ENCODE measurements at places on chromosomes 5 and 9.

DNA sequence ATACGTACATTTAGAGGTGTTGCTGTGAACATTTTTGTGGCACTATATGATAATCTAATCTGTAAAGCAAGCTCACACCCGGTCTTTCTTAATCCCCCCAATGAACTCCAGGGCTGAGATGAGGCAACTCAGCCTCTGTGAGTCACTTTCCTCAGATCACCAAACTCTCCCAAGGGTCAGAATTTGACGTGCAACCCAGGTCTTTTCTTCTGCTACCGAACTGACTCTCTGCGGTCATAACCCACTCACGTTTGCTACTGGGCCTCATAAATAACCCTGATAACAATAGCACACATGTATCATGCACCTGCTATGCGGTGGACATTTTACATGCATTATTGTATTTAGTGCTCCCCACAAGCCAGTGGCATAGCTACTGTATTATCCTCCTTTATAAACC lies 153.1 kb downstream of the DROSHA start:
- DNase-seq, result no peak

DNA sequence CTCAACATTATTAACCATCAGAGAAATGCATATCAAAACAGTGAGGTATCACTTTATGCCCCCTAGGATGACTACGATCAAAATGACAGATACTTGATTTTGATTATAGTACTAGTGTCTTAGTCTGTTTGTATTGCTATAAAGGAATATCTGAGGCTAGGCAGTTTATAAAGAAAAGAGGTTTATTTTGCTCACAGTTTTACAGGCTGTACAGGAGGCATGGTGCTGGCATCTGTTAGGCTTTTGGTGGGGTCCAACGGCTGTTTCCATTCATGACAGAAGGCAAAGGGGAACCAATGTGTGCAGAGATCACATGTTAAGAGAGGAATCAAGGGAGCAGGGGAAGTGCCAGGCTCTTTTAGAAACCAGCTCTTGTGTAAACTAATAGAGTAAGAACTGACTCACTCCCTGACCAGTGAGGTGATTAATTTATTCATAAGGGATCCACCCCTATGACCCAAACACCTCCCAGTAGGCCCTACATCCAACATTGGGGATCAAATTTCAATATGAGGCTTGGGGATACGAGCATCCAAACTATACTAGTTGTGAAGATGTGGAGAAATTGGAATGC lies 16.0 kb upstream of the AFF4 start:
- DNase-seq, result no peak

DNA sequence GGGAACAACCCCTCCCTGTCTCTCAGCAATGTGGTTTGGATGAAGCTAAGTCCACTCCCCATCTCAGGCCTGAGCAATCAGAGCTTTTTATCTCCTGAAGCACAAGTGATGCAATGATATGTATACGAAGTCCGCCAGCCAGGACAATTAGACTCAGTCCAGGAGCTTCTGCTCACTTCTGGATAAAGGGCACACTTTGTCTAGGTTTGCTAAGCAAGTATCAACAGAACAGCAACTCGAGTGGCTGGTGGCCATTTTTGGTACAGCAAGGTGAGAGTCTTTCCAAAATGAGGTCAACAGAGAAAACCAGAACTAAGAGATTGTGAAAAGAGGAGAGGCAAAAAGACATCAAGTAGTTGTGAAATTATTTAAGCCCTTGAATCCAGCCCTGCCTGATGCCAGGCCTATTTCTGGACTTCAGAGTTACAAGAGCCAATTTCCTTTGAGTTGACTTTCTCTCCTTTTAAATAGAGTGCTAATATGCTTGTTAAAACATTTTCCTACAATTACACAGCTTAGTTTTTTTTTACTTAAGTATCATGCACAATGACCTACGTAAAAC lies 8.2 kb downstream of the NDUFA8 start:
- no peak for DNase-seq

GRCh38 chr9:29969856-29970647 lies 2396.8 kb upstream of the C9orf72 start:
- no peak for DNase-seq

DNA sequence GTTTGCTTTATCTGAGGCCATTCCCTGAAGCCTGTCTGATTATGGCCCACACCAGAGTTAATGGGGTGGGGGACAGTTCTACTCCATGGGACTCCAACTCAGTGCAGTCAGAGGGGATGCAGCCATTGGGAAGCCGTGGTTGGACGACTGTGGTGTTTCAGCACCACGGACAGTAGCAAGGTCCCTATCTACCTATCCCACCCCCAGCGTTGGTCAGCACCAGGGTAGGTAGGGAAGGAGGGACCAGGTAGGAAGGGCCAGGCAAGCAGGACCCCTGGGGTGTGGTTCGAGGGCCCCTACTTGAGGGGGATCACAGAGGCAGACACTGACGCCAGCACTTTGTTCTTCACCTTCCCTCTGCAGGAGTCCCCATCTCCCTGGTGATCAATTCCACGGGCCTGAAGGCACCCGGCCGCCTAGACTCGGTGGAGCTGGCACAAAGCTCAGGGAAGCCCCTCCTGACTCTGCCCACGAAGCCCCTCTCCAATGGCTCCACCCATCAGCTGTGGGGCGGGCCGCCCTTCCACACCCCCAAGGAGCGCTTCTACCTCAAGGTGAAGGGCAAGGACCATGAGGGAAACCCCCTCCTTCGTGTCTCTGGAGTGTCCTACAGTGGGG lies 33.2 kb downstream of the HMCN2 start:
- DNase-seq, result no peak

- DNase-seq, result no peak
These were observed 24.9 kb downstream of the SNX24 start for GRCh38 chr5:122870219-122870856.

DNA sequence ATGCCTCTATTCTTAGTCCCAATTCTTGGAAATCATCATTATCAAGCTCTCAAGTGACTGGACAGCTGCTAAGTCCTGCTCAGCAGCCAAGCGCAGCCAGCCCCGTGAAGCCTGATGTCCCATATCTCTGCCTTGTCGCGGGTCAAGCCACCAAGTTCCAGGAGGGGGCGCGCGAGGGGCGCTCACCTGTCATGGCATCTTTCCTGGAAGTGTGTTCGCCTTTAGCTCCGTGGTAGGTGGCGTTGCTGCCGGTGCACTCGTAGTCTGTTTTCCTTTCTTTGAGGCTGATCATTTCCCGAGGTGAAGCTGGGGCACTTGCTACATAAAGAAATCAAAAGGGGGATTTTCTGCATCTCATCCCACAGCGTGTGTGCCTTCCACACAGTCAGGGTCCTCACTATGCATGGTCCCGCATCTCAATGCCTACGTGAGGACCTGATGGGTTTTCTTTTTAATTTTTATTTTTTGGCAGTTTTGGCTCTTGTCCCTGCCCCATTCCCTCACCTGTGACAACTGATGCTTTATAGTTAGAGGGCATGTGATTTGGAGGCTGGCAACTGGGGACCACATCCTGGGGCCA lies 227.0 kb upstream of the DAP start:
- DNase-seq, result no peak

GRCh38 chr5:1050423-1051365 lies 42.1 kb downstream of the NKD2 start:
- DNase-seq, result no peak

- DNase-seq, result no peak
These were observed 233.2 kb upstream of the RFX3 start for GRCh38 chr9:3758816-3759576.

GRCh38 chr9:101832486-101832885 lies 94.0 kb upstream of the GRIN3A start:
- no peak for DNase-seq

GRCh38 chr5:152331718-152332117 lies 73.4 kb downstream of the NMUR2 start:
- DNase-seq, result no peak
